ENCODE measurements at places on chromosomes 1 and 21.
A peak's percentile ranks its signal among the peaks of the same experiment; 100 is the strongest.

GRCh38 chr1:161432091-161432490 is 64.4 kb upstream of the CFAP126 start:
- no peak for DNase-seq

DNA sequence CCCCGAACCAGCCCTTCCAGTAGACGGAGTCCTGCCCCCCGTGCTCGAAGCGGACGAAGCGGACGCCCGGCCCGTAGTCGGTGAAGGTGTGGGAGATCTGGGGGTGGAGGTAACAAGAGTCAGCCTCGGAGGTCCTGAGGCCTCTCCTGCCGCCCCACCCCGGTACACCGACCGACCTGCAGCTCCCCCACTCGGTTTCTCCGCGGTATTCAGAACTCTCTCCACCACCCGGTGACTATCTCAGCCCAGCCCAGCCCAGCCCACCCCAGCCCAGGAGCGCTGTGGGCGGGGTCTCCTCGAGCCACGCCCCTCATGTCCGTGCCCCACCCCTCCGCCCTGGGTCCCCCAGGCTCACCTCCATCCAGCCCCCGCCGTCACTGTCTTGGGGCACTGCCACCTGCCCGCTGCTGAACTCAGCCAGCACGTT is 5.5 kb downstream of the FBXO2 start:
- DNase-seq, result no peak

- no peak for DNase-seq
Observed at GRCh38 chr1:58204284-58204683, 342.2 kb downstream of the OMA1 start.

DNA sequence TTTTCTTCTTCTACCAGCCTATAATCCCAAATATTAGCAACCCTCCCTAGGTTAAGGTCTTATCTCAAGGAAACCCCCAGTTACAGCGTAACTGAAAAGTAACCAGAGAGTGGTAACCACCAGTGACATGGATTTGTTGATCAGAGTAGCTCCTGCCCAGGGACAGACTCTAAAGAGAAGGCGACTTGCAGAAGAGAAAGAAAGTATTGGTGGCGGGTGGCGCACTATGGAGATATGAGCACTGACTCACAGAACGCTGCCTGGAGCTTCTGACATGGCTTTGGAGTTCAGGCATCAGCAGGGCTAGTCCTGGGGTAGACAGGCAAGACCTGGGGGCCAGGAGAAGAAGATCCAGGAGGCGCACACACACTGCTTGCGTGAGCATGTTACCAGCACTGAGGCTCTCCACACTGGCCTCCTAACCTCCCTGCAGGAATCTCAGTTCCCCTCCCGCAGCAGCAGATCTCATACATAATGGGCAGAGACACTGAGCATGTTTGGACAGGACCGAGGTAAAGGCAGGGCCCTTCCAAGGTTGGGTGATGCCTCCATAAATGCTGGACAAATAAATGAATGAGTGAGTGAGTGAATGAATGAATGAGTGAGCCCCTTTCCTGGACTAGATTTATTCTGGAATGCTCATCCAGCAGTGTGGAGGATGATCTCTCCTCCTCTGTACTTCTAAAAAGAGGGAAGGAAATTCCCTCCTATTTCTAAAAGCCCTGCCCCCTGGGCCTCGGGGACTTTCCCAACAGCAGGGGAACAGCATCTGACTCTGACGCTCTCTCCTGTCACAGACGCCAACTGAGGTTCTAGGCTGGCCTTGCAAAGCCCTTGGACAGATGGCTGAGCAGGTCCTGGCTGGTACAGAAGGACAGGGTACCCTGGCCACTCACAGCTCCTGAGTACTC is 175.5 kb downstream of the CLIC6 start:
- DNase-seq, result no peak

- no peak for DNase-seq
Observed at GRCh38 chr1:244758708-244759107, 76.8 kb upstream of the COX20 start.

DNA sequence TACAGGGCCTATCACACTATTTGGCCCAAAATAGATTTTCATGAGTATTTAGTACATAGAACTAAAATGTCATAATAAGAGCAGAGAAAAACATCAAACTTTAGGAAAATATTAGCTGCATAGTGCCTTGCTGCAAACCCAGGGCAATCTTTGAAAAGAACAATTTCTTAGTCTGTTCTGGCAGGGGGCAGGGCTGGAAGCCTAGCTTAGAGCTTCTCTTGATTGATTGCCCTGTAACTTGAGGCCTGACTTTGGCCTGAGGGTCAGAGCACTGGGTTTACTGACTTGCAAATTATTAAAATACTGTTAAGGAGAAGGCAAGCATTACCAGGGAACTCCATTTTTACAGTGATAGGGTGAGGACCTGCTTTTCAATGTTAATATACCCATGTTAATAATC is 115.8 kb upstream of the SPAG17 start:
- DNase-seq, result no peak

DNA sequence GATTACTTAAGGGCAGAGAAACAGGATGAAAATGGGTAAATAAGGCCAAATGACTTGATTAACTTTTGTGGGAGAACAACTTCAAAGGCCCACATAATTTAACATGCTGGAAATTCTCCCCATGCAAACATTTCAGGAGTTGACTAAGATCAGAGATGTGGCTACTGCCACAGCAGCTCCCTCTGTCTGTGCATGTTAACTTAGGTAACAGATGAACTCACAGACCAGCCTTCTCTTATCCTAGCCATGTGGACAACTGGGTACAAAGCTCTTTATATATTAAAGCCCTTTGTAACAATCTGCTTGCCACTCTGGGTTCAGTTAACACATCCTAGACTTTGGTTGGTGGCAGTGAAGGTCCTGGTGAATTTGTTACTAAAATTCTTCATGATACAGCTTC is 33.2 kb downstream of the BEND5 start:
- DNase-seq, result no peak

GRCh38 chr1:112714313-112715263 is 544 bp downstream of the PPM1J start:
- DNase-seq, result no peak

GRCh38 chr1:21284206-21285054 is 5.8 kb downstream of the ECE1 start:
- DNase-seq, result no peak

- DNase-seq, result peak; percentile 32
Observed at GRCh38 chr1:13813398-13814012, 113.5 kb downstream of the PRDM2 start.

DNA sequence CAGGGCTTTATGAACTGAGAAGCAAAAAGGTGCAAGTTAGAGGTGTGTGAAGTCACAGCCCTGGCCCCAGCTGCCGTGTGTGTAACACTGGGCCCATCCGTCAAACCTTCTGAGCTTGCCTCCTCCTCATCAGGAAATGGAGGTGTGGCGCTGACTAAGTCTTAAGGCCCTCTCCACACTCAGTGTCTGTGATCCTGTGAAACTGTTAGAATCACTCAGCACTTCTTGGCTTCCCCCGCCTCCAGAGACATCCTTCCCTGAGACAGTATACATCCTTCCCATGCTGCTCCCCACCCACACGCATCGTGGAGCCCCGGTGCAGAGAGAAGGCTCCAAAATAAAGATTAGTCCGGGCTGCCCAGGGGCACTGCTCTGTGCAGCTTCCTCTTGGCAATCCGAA is 33.3 kb downstream of the LRP8 start:
- no peak for DNase-seq

- DNase-seq, result no peak
Observed at GRCh38 chr1:21910558-21911204, 26.4 kb downstream of the HSPG2 start.
